ENCODE measurements at places on chromosomes 4 and X.

- DNase-seq = peak; percentile 11
Measured at GRCh38 chr4:112144546-112145325, 518 bp upstream of the FAM241A start.

DNA sequence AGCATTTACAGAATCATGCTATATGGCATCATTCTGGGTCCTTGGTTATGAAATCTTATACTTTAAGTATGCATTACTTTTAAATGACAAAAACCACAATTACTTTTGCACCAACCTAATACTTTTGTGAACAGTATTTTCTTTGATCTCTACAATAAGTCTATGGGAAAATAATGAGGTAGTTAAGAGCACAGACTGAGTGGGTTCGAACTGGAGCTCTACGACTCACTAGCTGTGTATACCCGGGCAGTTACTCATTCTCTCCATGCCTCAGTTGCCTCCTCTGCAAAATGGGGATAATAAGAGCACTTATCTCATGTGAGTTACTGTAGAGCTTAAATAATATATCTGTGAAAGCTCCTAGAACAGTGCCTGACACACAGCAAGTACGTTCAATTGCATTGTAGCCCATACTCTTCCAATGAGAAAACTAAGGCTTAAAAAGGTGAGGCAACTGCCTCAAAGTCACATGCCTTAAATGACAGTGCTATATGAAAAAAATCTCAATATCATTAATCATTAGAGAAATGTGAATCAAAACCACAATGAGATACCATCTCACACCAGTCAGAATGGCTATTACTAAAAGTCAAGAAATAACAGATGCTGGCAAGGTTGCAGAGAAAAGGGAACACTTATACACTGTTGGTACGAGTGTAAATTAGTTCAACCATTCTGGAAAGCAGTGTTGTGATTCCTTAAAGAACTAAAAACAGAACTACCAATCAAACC, 151.5 kb downstream of the CHIC2 start:
- DNase-seq = no peak

- peak; percentile 15 for DNase-seq
Measured at GRCh38 chr4:77308843-77309242, 151.8 kb downstream of the CCNG2 start.

- no peak for DNase-seq
Measured at GRCh38 chr4:8282742-8283141, 13.2 kb downstream of the HTRA3 start.

DNA sequence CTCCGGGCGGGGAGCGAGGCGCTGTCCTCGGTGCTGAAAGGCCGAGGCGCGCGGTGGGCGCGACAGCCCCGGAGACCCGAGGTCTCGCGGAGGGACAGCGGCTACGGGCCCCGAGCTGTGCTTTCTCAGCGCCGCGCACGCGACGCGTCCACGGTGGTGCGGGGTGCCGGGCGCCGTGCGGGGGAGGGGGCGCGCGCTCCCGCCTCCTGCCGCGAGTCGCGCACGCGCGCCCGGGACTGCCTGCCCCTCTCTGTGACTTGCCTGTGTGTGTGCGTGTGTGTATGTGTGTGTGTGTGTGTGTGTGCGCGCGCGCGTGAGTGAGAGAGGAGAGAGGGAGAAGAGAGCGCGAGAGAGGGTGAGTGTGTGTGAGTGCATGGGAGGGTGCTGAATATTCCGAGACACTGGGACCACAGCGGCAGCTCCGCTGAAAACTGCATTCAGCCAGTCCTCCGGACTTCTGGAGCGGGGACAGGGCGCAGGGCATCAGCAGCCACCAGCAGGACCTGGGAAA, at the start of gene GRIA2:
Gene GRIA2, plus strand, starts transcription at position 358 of the 511 bp plus-strand sequence. CDS start 315 bp downstream, outside the sequence.
- DNase-seq = no peak

DNA sequence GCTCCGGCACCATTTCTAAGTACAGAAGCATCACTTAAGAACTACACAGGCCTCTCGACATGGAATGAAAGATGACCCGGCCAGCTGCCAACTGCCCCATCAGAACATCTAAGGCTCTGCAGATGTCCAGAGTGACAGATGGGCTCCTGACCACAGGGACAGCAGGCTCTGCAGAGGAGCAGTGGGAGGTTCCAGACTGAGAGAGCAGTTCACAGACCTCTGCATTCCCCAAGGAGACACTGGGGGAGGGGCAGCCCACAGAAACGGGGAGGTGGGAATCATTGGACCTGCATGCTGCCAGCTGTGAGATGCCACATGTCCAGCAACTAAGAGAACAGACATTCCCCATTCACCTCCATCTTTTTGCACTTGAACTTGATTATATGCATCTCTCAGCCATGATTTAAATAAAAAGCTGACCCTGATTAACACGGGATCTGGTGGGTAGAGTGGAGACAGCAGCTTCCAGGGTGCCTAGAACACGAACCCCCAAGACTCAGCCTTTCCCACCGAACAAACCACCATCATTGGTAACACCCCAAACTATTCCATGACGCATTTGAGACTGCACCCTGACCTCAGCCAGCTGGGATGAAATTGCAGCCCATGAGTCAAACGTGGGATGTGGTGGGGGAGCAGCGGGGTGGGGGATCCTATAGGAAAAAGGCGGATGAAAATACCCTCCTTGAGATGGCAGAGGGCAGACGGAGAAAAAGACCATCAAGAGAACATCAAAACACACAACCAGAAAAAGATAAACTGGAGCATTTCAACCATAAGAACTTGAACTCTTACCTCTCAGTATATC, 47.2 kb downstream of the AFAP1 start:
- no peak for DNase-seq

DNA sequence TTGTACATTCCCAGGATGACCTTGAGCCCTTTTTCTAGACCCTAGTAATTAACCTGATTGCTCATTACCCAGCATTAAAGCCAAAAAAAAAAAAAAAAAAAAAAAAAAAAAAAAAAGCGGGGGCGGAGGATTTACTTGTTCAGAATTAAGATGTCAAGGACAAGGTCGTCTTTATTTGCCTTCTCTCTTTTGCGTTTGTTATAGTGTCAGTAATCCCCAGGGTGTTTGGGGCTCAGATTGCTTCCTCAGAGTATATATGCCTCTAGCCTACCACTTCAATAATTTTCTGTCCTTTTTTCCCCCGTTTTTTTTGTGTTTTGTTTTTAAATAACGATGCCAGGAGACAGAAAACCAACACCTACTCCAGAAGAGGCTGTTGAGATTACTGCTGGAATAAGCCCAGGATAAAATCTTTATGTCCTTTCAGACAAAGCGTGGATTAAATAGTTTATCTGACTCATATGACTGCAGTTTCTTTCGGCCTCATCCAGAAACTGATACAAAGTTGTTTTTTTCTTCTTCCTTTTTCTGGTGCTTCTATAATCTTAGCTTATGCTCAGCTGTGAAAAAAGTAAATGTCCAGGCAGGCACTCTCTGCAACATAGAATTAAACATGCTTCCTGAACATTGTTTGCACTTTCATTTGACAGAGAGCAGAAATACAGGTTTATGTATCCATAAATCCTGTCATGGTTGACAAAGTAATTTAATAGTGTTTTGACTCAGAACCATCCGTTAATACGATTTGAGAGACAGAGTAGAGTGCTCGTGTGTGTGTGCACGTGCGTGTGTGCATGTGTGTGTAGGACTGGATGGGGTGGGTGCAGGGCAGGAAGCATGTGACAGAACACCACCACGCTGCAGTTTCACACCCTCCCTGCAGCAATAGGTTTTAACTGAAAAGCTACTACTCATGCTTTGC, 138.6 kb downstream of the AFF1 start:
- DNase-seq = no peak

- no peak for DNase-seq
Measured at GRCh38 chr4:155789391-155789790, 30.6 kb downstream of the GUCY1B1 start.

GRCh38 chr4:173520921-173521466, 9.0 kb downstream of the HAND2 start:
- no peak for DNase-seq

DNA sequence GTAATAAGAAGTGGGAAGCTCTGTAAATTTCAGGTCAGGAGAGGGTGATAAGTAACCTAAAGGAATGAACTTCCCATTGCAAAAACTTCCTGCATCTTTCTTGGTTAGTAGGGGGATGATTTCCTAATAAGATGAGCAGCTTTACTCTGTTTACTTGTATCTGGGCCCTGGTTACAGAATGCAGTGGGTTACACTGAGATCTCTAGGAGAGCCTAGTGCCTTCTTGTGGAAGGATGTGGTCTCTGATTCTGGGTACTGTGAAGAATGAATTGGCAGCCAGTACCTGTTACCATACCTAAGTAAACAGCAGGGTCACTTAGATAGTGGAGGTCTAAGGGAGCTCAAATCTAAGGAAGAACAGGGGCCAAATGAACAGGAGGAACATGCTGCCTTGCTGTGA, 320.6 kb downstream of the ARHGAP10 start:
- no peak for DNase-seq

DNA sequence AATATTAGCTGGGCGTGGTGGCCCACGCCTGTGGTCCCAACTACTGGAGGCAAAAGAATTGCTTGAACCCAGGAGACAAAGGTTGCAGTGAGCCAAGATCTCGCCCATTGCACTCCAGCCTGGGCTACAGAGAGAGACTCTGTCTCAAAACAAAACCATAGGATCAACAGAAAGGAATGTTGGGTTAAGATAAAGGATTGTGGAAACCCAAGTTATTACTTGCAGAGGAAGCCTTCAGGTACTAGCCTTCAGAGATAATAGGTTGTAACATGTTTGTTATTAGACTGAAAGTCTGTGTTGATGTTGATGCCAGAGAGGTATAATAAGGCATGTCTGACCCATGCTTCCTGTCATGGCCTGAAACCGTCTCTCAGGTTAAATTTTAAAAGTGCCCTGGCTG, 16.9 kb downstream of the SSX5 start:
- DNase-seq = no peak

DNA sequence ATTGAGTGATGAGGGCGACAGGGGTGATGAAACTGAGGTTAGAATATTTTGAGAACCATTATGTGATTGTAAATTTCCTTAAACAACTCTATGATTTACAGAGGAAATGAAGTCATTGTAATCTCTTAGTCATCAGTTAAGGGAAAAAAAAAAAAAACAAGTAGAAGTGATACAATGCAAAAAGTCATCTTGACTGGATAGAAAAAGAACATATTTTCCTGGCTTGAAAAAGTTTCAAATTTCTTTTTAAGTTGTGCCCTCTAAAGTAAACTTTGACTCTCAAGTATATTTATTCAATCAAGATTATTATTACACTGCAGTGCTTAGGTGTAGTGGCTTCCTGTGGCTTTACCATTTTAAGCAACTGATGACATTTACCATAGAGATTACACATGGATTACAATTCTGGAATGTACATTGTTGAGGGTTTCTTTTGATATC, 40.6 kb downstream of the GABRB1 start:
- DNase-seq = no peak

DNA sequence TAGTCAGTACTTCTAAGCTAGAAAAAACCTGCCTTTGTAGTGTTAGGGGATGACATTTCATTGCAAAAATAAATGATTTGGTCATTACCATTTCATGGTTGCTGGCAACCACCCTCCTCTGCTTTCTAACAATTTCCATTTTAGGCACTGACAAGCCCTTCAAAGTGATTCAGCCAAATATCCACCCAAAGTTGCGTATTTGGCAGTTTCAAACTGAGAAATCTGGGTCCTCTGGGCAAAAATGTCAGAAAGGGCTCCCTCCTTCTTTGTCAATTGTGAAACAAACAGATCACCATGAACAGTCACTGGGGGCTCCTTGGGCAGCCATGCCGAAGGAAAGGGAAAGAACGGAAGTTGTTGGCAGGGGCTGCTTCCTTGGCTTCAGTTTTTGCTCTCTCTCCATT, 33.0 kb downstream of the PLAC1 start:
- DNase-seq = no peak

DNA sequence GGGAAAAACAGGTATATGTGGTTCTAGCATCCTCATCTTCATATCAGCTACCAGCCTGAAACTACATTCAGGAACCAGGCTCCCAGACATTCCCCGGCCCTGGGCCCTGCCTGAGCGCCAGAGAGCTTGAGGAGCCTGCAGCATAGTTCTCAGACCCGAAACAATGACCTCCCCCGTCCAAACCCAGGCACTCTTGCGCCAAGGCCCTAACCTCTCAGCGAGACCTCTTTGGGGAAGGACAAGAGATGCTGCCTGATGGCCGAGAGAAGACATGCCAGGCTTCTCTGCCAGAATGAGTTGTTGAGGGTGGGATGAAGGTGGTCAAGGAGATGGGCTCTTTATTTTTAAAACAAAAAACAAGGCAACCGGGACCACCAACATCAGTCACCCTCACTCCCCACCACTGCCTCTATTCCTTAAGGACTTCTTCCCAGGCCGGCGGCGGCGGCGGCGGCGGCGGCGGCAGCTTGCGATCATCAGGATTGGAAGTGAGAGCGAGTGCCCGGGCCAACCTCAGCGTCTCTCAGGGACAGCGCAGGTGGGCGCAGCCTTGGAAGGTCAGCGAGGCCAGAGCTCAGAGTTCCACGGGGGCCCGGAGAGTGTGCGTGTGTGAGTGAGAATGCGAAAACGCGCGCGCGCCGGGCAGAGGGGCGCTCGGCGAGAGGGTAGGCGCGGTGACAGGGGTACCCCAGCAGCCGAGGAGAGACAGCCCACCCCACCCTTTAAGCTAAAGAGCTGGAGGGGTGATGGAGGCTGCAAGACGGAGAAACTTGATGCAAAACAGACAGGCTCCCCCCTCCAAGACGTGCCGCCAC, 601 bp downstream of the INPP4B start:
- no peak for DNase-seq

- peak; percentile 30 for DNase-seq
Measured at GRCh38 chr4:55358668-55359067, 12.6 kb downstream of the SRD5A3 start.

DNA sequence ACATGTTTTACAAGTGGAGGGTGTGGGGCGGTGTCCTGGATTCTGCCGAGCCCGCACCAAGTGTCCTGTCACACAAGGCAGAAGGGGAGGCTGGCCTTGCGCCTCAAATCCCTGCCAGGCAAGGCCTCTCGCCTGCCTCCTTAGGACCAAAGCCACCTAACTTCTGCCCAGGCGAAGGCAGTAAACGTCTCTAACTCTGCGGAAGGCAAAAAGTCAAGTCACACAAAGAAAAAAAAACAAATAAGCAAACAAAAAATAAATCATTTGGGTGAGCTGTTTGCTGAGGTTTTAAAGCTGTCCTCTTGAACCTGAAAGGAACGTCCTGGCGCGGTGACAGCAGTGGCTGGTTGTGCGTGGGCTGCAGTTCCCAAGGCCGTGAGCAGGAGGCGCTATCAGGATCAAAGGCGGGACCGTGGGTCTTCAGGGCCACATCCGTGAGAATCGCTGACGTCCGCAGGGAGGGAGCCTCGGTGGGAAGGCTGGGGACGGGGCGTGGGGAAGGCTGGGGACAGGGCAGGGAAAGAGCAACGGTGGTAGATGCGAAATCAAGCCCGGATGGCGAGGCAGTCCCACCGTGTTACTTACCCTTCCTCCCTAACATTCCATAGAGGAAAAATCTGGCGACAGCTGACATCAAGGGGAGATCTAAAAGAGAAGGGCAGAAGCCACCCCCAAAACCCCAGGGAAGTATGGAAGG, 99.1 kb downstream of the TRAPPC11 start:
- no peak for DNase-seq

GRCh38 chrX:40552768-40553167, 28.0 kb upstream of the ATP6AP2 start:
- no peak for DNase-seq

DNA sequence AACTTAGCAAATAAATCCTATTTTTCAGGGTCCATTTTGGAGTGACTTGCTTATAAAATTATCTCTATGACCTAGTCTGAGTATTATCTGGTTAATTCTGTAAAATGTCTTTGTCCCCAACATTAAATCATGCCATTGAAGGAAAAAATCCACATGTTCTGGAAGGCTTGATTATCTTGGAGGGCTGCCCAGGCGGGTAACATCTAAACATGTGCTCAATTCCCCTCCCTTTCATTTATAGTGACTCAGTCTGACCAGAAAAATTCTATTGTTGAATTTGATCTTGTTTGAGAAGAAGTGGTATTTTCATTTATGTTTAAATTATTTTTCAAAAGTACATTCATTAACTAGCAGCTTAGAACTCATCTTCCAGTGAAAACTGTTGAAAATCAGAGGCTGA, 55.4 kb upstream of the SLC10A7 start:
- DNase-seq = no peak

All from keratinocyte (primary cell).